ENCODE measurements at places on chromosomes 7 and 10.

- DNase-seq, result peak; percentile 29
Measured at GRCh38 chr10:12720217-12720981, 281.1 kb downstream of the CCDC3 start.

GRCh38 chr10:76231286-76231934 is 800.0 kb downstream of the LRMDA start:
- no peak for DNase-seq

GRCh38 chr7:83996879-83997278 is 197.7 kb downstream of the SEMA3A start:
- DNase-seq, result no peak

DNA sequence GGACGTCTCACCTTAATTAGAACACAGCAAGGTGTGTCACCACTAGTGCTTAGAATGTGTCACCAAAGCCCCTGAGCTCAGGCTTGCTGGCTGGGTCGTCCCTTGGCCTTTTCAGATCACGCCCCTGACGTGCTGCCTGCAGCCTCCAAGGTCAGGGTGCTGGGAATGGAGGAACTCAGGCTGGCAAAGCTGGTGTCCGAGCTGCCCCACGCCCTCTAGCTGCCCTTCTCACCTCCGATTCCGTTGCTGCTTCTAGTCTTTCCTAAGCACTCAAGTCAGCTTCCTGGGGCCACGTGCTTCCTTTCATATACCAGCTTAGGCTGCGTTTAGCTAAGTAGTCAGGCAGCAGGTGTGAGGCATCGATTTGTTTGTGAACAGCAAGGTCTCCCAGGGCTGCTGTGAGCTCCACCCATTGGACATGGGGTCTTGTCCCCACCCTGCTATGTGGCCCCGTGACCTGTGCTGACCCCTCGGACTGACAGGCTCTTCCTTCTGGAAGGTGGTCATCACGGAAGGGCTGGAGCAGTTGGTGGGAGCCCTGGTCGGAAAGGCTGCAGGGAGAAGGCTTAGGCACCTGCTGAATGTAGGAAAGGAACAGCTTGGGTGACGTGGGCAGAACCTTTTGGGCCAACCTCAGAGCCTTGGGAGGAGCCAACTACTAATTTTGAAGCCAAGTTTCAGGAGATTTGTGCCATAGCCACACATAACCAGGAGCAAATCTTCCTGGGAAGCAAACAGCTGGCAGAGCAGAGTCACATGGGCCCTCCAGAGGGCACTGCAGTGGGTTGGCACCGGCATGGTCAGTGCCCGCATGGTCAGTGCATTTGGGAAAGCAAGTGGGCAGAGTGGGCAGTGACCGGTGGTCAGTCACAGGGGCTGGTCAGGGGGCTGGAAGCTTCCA is 28.8 kb downstream of the VIPR2 start:
- no peak for DNase-seq

- no peak for DNase-seq
Measured at GRCh38 chr7:103766660-103767059, 222.8 kb downstream of the RELN start.

- no peak for DNase-seq
Measured at GRCh38 chr10:79139124-79139835, 70.5 kb downstream of the ZMIZ1 start.

DNA sequence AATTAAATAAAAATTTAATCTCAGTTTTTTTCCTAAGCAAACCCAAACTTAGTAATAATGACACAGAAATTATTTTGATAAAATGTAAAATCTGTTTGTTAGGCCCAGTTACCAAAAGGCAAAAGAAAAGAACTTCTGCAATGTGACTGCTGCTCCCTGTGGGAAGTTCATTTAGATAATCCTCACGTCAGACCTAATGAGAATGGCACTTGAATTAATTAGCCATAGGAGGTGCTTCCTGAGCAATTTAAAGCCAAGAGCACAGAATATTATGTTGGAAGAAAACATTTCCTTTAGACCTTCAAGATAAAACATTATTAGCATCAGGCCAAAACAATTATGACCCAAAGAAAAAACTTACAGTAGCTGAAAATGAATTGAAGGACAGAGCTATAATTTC is 19.4 kb downstream of the SPAM1 start:
- no peak for DNase-seq

GRCh38 chr7:23220690-23221305 is 25.8 kb upstream of the GPNMB start:
- no peak for DNase-seq

- peak; percentile 54 for DNase-seq
Measured at GRCh38 chr7:105655500-105656380, 74.4 kb upstream of the EFCAB10 start.

GRCh38 chr7:101916876-101917275 is 99.5 kb downstream of the CUX1 start:
- no peak for DNase-seq

- DNase-seq, result no peak
Measured at GRCh38 chr7:81594767-81595166, 175.1 kb downstream of the HGF start.

DNA sequence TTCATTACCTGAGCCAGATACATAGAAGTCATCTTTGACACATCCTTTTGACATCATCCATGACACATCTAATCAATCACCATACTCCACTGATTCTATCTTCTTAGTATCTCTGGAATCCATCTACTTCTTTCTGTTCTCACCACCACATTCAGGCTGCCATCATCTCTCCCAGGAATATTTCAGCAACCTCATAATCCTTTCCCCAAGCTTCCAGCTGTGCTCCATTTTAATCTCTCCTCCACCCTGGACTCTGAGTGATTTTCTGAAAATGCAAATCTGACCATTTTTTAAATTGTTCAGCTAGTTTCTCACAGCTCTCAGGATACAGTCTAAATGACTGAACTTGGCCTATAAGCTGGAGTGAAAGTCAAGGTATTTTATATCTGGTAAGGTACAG is 2.5 kb upstream of the BTRC start:
- no peak for DNase-seq

DNA sequence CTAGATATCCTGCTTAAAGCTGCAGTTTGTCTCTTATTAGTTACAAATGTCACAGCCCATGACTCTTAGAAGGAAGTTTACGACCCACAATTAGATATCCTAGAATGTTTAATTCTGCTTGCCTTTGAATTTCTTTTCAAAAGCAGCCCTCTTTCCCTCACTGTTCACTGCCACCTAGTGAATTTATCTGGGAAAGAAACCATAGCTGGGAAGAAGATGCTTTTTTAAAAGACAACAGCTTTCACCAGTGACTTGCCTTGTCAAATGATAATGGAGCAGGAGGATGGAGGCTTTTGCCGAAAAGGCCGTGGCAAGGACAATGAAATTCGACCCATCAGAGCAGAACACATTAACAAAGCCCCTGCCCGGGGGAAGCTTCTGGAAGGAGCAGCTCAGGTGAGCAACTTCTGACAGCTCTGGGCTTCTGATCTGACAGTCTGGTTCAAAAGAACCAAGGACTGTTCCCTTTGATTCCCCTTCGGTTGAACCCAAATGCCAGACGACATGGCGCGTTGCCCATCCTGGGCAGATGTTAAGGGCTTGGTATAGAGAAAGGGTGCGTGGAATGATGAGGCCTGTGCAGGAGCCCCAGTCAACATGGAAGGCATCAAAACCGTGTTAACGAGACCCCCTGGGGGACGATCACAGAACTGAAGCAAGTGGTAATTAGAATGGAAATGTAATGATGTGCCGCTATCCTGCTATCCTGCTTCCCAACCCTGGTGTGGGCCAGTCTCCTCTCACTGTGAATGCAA is 236.8 kb downstream of the FRMD4A start:
- no peak for DNase-seq

DNA sequence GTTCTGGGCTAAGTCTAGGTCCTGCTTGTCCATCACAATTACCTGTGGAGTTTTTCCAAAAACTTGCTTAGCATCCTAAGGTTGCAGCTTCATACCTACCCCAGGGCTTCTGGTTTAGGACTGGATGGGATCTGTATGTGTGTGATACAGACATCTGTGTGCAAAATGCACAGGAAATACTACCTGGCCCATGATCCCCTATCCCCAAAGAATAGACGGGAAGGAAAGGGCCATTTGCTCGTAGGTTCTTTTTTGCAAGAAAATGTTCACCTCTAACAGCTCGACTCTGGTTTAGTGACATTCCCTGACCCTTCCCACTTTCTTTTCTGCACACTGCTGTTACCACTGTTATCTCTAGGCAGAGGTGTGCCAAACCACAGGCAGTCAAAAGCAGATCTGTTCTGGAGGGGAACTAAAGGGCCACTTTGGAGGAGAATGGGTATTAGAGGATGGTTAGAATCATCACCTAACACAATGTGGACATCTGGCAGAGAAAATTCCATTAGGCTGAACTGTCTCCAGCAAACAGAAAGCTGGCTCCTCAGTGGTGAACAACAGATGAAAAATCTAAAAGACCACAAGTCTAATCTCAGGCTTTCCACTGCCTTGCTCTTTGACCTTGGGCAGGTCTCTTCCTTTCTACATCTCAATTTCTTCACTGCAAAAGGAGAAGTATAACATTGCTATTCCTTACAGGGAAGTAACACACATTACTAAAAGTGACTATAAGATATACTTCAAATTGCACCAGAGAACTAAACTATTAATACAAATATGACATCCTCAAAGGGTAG is 107.4 kb downstream of the UBE2H start:
- no peak for DNase-seq

- DNase-seq, result peak; percentile 5
Measured at GRCh38 chr10:116742367-116743265, at the start of gene HSPA12A. Gene HSPA12A, minus strand, starts transcription at chr10:116742566. Its CDS starts 97 bp downstream, at chr10:116742469.

DNA sequence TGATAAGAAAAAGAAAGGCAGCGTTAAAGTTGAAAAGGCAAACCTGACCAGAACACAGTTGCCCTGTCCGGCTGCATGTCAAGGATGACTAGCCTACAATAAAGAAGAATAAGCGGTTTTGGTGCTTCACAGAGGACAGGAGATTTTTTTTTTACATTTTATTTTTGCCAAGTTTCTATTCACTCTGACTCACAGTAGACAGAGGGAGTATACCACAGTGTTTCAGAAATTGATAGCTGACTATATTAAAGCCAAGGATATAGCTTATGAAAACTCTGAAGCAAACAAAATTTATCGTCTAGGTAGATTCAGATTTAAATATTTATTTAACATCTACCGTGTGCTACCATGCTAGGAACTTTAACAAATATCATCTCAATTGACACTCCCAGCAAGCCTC is 16.9 kb upstream of the POLR1F start:
- no peak for DNase-seq

- no peak for DNase-seq
Measured at GRCh38 chr7:1137517-1138167, 22.4 kb downstream of the ZFAND2A start.

DNA sequence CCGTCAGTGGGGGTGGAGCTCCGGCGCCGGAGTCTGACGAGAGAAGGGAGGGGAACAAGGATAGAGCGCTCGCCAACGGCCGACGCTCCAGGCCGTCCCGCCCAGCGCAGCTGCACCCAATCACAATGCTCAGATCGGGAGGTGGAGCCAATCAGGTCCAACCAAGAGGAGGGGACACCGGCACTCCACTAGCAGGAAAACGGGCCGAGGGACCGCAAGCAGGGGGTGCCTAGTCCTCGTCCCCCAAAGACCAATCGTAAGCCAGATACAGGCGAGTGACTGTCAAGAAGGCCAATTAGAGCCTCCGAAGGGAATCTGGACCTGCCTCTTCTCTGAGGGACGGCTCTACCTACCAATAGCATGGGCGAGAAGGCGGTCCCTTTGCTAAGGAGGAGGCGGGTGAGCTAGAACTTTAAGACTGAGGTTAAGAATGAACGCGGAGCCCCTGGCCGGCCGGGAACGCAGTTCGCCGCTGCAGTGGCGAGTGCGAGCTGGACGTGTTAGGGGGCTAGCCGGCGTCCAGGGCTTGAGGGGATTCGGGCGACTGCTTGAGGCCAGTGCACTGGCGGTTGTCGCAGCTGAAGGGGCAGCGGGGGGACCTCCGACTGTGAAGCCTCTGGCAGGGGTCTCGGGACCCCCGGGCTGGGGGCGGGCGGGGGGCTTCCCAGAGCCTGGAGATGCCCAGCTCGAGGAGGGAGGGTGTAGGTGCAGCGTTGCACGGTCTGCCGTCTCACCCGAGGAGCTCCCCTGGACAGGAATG is at the start of gene FBXO24:
Gene FBXO24, plus strand, starts transcription at position 63 of the 760 bp plus-strand sequence. Its CDS starts 298 bp downstream, at position 361.
- peak; percentile 99 for DNase-seq

GRCh38 chr7:99105756-99106155 is 38.2 kb downstream of the SMURF1 start:
- no peak for DNase-seq

DNA sequence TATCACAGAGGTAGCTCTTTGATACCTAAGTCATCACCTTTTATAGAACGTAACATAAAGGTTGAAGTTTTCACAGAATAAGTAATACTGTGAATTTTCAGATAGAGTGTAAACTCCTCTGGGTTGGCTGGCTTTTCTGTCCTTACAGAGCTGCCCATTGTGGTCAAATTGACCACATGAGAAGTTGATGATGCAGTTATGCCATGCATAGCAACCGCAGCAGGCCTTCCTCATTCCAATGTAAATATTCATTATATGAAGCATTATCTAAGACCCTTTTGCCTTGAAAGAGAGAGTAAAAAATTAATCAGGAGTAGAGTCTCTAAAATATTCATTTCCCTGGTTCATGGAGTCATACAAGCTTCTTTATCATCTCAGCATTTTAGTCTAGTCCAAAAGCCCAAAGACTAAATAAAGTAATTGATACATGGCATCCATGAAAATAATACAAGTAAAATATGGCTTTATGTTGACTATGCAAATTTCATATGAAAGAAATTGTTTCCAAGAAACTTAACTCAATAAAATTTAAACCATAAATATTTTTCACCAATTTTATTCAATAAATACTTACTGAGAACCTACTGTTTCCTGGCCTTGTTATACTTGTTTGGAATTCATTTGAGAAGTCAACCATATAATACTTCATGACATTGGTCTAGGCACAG is 516.4 kb downstream of the PCDH15 start:
- DNase-seq, result no peak

DNA sequence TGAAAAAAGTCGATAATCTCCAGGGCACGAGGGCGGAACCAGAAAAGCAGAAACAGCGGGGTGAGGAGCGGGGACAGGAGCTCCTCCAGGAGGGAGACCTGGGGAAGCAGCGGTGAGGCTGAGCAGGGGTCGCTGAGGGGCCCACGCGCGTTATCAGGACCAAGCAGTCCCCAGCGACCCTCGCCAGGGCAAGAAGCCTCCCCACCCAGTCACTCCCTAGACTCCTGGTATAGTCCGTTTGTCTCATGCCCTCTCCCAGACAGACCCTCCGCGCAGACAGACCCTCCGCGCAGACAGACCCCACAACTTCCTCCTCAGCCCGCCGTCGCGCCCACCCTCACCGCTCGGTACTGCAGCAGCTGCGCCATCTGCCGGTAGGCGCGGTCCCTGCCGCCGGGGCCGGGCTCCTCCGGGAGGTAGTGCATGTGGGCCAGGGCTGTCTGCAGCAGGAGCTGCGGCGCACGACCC is 6.3 kb downstream of the ATG9B start:
- DNase-seq, result no peak

DNA sequence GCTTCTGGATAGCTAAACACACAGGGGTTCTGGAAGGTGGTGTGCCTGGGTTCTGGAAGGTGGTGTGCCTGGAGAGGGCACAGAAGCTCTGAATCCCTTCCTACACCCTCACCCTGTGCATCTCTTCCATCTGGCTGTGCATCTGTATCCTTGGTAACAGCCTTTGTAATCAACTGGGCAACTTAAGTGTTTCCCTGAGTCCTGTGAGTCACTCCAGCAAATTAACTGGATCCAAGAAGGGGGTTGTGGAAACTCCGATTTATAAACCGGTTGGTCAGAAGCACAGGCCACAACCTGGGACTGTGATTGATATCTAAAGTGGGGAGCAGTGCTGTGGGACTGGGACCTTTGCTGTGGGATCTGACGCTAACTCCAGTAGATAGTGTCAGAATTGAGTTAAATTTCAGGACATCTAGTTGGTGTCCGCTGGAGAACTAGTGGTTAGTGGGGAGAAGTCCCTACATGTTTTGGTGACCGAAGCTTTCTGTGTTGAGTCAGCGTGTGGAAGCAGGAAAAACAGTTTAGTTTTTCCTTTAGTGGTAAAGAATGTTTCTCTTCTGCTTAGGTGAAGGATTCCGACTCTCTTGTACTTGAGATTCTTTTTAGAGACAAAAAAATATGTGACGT is 228.1 kb downstream of the BMPER start:
- no peak for DNase-seq

All from NCI-H187 (cell line).